ENCODE measurements at places on chromosomes 13 and 19.

- no peak for DNase-seq
Observed at GRCh38 chr13:77470986-77471385, 64.5 kb upstream of the SCEL start.

GRCh38 chr19:55277494-55277893 is 2.4 kb downstream of the HSPBP1 start:
- DNase-seq: no peak

DNA sequence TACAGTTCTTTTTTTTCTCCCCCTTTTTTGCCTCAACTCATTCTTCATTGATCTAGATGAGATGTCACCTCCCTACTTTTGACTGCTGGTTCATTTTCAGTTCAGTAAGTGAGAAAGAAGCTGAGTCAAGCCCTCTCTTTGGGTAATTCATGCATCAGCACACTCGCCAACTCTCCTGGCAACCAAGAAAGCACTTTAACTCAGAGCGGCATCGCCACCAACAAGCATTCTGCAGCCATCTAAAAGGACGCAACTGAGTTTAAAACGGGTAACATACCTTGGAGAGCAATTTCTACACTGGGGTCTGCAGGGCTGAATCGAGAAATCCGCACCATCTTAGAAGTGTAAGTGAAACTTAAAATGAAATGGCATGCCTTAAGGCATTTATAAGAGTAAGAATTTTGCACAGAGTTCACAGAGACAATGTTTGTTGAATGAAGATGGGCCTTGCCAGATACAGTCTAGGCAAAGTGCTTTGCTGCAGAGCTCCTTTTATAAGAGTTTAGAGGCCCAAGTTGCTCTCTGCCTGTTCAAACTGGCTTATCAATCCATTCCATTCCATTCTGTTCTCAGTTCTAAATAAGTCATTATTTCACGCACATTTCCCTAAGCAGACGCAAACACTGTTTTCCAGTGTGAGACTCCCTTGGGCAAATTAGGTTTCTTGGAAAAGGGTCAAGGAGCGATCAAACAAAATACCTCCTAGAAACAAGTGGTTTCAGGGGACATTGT is 338.0 kb downstream of the ENOX1 start:
- DNase-seq: no peak

GRCh38 chr19:29521291-29522075 is 4.3 kb upstream of the VSTM2B start:
- no peak for DNase-seq

- DNase-seq: no peak
Observed at GRCh38 chr19:41537789-41538188, 38.2 kb upstream of the CEACAM21 start.

- DNase-seq: no peak
Observed at GRCh38 chr13:38535261-38535660, 151.6 kb upstream of the FREM2 start.

DNA sequence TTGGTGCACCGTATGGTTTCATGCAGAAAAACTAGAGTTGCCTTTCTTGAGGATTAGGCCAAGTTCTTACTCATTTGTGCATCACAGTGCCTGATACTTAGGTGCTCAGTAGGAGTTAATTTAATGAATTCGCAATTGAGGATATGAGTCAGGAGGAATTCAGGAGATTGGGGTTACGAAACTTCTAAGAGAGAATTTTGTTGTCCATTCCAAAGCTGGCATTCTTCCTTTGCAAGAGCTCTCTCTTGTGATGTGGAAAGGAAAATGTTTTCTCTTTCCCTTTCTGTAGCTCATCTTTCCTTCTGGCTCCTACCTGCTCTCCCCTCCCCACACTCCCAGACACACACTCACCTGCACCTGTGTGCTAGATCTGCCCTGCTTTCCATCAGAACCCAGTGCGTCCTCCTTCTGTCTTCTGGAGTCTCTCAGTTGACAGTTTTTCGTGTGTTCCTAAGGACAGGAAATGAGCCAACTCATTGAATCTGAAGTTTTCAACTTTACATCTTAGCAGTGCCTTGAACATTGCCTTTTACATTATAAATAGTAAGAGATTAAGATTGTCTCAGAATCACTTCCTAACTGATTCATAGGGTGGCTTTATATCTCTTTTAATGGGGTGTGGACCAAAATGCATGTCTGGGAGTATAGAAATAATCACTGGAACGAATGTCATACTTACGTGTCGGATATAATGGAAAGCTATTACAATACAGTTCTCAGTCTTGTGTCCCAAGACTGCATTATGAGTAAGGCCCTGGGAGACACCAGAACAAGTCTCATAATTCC is 19.7 kb upstream of the ERCC5 start:
- no peak for DNase-seq

DNA sequence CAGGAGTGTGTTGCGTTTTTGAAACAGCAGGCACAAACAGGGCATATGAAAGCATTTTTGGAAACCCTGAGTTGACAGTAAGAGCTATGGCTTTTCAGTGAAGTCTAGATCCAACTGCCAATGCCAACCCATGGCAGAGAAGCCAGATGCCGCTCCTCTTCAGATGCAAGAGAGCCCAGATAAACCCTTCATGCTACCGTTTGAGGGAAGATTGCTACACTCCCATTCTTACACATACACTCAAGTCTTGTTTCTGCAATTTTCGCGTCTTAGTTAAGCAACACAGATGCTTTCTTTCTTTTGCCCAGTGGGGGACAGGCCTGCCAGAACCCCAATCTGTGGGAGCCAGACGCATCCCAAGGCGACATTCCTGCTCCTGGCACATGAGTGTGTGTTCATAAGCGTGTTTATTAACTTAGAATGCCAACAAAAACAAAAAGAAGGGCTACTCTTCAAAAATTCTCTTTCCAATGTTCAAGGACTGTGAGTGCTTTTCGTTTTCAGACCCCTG is 10.4 kb downstream of the BORCS8 start:
- no peak for DNase-seq

DNA sequence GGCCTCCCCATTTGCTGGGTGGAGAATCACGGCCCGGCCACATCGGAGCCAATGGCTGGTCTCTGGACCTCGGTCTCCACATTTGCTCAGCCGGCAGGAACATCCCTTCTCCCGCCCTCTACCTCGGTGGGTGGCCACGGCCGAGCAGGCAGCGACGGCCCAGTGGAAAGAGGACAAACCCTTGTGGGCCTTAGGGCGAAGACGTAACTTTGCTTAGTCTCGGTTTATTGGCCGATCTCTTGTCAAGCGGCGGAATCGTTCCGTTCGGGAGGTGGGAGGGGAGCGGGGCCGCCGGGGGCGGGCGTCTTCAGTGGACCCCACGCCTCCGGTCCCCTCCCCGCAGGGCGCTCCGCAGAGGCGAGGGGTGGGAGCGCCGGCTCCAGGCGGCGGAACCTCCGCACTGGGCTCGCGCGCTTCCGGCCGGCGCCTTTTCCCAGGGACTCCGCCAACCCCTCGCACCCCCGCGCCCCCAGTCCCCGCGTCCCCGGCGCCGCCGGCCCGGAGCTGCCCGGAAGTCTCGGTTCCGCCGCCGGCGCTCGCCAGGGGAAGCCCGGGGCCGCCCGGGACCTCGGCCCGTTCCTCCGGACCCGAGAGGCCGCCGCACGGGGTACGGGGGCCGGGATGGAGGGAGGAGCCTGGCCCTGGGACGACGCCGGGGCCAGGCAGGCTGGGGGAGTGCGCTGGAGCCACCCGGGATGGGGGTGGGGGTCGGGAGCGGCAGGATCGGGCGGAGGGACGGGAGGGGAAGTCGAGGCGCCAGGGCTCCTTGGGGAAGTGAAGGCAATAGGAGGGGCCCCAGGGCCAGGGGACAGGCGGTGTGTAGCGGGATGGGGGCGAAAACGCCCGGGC is at the start of gene ZNF580:
ZNF580 (plus strand) TSS at position 426 of the 849 bp plus-strand sequence. CDS start 1,507 bp downstream, outside the sequence.
- peak; percentile 76 for DNase-seq

- DNase-seq: no peak
Observed at GRCh38 chr19:29741776-29742175, 26.7 kb upstream of the C19orf12 start.

DNA sequence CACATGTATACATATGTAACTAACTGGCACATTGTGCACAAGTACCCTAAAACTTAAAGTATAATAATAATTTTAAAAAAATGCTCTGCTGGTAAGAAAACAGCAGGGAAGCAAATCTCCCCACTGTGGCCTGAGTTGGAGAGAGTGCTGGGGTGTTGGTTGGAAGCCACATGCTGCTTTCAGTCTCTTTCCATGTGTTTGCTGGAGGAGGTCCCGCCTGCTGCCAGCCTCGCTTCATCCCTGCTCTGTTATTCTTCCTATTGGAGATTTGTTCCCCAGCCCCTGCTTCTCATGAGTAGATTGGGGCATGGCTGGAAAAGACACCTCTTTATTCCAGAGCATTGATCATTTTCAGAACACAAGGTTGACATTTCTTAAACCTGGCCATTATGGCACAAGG is 230.5 kb downstream of the FGF9 start:
- DNase-seq: no peak

- no peak for DNase-seq
Observed at GRCh38 chr19:46952874-46953273, 66.8 kb upstream of the NPAS1 start.

- no peak for DNase-seq
Observed at GRCh38 chr13:98468361-98468760, 108.5 kb downstream of the STK24 start.

DNA sequence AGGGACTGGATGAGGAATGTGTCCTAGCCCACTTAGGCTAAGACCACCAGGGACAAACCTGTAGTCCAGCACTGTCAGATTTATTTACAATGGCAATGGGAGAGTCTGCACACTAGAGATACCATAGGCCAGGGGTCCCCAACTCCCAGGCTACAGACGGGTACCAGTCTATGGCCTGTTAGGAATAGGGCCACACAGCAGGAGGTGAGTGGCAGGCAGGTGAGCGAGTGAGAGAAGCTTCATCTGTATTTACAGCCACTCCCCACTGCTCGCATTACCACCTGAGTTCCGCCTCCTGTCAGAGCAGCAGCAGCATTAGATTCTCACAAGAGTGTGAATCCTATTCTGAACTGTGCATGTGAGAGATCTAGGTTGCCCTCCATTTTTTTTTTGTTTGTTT is 2.4 kb downstream of the THAP8 start:
- DNase-seq: no peak

All from BE2C (cell line).